ENCODE measurements at places on chromosomes 11 and 22. TPM values are rescaled to one million over a fixed set of nuclear protein-coding genes. Genes with fewer than 3 reads are reported as not detected.

The GPHA2 gene
- total RNA-seq, result not detected

The DBX1 gene
- total RNA-seq, result not detected

The APOL5 gene
- total RNA-seq, result not detected

The CRYAB gene
- 41.2 TPM for total RNA-seq

The MMP12 gene
- not detected for total RNA-seq

The GGTLC2 gene
- total RNA-seq, result not detected

The ZNF214 gene
- total RNA-seq, result 3.1 TPM

The USH1C gene
- total RNA-seq, result not detected

The SLC22A8 gene
- not detected for total RNA-seq

The TNNT3 gene
- not detected for total RNA-seq

The VPREB1 gene
- total RNA-seq, result not detected

The ATF4 gene
- total RNA-seq, result 150 TPM

The TRPM5 gene
- not detected for total RNA-seq

The OR52I1 gene
- not detected for total RNA-seq

The SLC17A6 gene
- not detected for total RNA-seq

The HORMAD2 gene
- total RNA-seq, result under 0.01 TPM

The AP5B1 gene
- 7.7 TPM for total RNA-seq

The BRD1 gene
- total RNA-seq, result 25.9 TPM

The KCTD14 gene
- total RNA-seq, result 0.56 TPM

The KDM4E gene
- not detected for total RNA-seq

The OR4D5 gene
- total RNA-seq, result not detected

Data from regular cardiac myocyte (primary cell).